Stimulated activated naive B cell treated with anti-CD40 and anti-IgM and Interleukin-4, amounts not matched to agents 10 μg/mL and 1 μg/mL and 100 μg/mL, for 72 hours (primary cell): ENCODE measurements at places on chromosomes 6 and 20.
A peak's percentile ranks its signal among the peaks of the same experiment; 100 is the strongest.

GRCh38 chr6:123635144-123635543 is 1.6 kb downstream of the TRDN start:
- H3K4me1 ChIP-seq, result no peaks in the 10 kb centered on the region
- H3K27me3 ChIP-seq, result no peaks in the 10 kb centered on the region
- H3K4me3 ChIP-seq, result no peak overlapping the region
- DNase-seq, result no peak
- no peaks in the 10 kb centered on the region for H3K36me3 ChIP-seq

DNA sequence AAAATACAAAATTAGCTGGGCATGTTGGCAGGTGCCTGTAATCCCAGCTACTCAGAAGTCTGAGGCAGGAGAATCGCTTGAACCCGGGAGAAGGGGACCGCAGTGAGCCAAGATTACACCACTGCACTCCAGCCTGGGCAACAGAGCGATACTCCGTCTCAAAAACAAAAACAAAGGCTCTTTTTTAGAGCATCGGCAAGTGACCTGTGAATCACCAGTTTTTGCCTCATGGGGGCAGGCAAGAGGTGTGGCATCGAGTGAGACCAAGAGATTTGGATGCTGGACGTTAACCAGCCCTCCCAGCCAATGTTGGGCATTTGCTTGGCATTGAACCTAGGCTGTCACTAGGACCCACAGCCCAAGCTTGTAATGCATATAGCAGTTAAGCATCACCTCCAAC is 14.6 kb upstream of the CDK5RAP1 start:
- peaks cover 9% of the 10 kb centered on the region for H3K4me1 ChIP-seq
- no peak for DNase-seq
- H3K27me3 ChIP-seq, result no peaks in the 10 kb centered on the region
- peaks cover 6% of the 10 kb centered on the region for H3K36me3 ChIP-seq
- no peak overlapping the region for H3K27ac ChIP-seq

DNA sequence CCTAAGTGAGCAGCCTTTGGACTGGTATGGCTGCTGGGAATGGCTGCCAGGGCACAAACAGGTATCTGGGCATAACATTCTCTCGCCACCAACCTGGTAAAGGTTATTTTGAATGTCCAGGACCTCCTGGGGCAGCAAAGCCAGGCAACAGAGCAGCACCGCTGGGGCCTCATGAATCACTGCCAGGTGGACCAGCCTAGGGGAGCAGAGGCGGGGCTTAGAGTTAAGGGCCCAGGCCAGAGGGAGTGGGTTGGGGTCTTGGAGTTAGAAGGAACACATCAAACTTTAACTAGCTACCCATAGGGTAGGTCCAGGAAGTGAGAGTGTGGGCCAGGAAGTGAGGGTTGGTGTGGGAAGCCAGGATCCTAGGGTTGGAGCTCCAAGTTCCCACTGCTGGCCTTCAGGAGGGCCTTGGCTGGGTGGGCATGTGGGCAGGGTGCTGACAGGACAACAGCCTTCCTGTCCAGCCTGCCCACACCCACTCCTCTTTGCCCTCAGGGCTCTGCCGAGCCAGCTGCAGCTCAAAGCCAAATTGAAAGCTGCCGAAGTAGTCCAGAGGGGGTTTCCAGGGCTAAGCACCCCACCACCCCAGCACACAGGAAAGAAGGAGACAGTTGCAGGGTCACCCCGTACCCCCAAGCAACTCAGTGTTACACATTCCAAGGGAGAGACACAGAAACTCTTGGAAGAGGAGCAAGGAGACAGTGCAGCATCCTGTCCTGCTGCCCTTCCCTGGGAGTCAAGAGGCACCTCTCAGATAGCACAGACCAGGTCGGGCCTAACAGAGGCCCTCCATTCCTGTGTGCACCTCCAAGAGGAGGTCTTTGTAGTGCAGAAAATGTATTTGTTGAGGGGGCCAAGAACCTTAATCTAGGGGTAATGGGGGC is 2.6 kb downstream of the NFKBIE start:
- no peak for DNase-seq
- peak overlapping the region; percentile 100 for H3K27ac ChIP-seq
- peaks cover 76% of the 10 kb centered on the region for H3K4me1 ChIP-seq
- H3K4me3 ChIP-seq, result peak overlapping the region; percentile 100

- no peak overlapping the region for H3K27ac ChIP-seq
- DNase-seq, result no peak
- peaks cover 15% of the 10 kb centered on the region for H3K4me1 ChIP-seq
- no peaks in the 10 kb centered on the region for H3K27me3 ChIP-seq
- peaks cover 20% of the 10 kb centered on the region for H3K36me3 ChIP-seq
- H3K4me3 ChIP-seq, result no peak overlapping the region
These were observed 88.2 kb downstream of the TCP11 start for GRCh38 chr6:35052694-35053565.

GRCh38 chr6:20014508-20014907 is 177.3 kb downstream of the ID4 start:
- no peak overlapping the region for H3K4me3 ChIP-seq
- no peak overlapping the region for H3K27ac ChIP-seq
- H3K27me3 ChIP-seq, result peaks cover 18% of the 10 kb centered on the region
- no peaks in the 10 kb centered on the region for H3K4me1 ChIP-seq
- no peaks in the 10 kb centered on the region for H3K36me3 ChIP-seq

GRCh38 chr20:50536333-50536732 is 26.1 kb downstream of the PTPN1 start:
- no peak overlapping the region for H3K4me3 ChIP-seq
- peaks cover 50% of the 10 kb centered on the region for H3K4me1 ChIP-seq
- no peak for DNase-seq

GRCh38 chr20:55667955-55668354 is 337.4 kb downstream of the CBLN4 start:
- no peaks in the 10 kb centered on the region for H3K4me1 ChIP-seq
- H3K4me3 ChIP-seq, result no peak overlapping the region
- H3K36me3 ChIP-seq, result no peaks in the 10 kb centered on the region
- DNase-seq, result no peak

DNA sequence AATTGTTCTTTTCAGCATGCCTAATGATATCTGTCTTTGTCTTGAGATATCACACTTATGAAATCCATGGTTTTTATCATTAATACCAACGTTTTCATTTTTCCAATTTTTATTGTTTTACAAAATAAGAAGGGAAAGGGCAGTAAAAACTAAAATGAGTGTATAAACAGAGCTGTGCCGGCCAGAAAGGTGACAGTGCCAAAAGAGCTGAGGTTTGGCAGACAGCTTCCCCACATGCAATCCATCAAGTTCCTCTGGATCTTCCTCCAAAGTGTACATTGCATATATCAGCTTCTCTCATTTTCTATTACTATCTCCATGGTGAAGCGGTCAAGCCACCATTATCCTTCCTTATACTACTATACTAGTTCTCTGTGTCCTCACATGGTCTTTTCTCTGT is 10.1 kb upstream of the TMEM244 start:
- no peak for DNase-seq
- H3K27me3 ChIP-seq, result no peaks in the 10 kb centered on the region
- H3K36me3 ChIP-seq, result no peaks in the 10 kb centered on the region
- no peak overlapping the region for H3K27ac ChIP-seq
- peaks cover 12% of the 10 kb centered on the region for H3K4me1 ChIP-seq

DNA sequence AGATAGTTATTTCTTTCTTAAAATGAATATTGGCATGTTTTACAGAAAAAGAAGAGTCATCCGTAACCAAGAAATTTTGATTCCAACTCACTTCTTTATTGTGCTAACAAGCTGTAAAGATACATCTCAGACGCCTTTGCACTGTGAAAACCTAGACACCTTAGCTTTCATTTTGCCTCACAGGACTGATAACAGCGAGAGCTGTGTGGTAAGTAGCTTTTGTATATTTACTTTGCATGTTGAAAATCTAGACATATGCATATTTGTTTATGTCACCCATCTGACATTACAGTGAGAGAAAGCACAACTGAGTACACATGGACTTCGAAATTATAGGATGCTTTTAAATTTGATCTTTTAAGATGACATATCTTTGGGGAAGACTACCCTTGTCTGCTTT is 64.7 kb downstream of the CCN2 start:
- H3K36me3 ChIP-seq, result peaks cover 19% of the 10 kb centered on the region
- no peak for DNase-seq
- no peak overlapping the region for H3K27ac ChIP-seq
- H3K27me3 ChIP-seq, result no peaks in the 10 kb centered on the region
- no peaks in the 10 kb centered on the region for H3K4me1 ChIP-seq

DNA sequence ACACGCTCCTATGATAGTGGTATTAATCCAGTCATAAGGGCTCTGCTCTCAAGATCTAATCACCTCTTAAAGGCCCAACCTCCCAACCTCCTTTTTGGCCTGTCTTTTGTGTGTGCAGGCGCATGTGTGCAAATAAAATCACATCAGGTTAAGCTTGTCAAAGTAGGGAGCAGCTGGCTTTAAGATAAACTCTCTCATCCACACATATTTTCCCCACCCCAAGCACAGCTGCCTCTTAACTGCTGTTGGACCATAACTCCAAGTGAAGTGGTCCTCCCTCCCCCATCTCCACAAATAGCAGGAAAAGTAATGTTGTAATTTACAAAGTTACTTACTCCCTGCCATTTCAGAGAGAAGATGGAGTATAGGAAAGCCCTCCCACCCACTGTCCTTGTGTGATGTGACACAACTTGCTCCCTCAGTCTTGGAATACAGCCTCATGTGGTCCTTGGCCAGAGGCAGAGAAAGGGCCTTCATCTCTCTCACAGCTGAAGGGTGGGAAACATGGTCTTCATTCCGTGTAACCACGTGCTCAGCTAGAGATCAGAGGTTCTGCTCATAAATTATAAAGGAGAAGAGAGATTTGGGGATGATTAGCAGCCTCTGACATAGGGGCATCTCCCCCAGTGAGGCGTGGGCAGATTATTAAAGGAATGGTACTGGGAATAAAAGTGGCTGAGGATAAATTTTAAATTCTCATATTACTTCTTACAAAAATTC is 74.8 kb upstream of the TPD52L1 start:
- no peaks in the 10 kb centered on the region for H3K27me3 ChIP-seq
- H3K27ac ChIP-seq, result no peak overlapping the region
- H3K4me3 ChIP-seq, result no peak overlapping the region
- no peak for DNase-seq
- H3K36me3 ChIP-seq, result no peaks in the 10 kb centered on the region

DNA sequence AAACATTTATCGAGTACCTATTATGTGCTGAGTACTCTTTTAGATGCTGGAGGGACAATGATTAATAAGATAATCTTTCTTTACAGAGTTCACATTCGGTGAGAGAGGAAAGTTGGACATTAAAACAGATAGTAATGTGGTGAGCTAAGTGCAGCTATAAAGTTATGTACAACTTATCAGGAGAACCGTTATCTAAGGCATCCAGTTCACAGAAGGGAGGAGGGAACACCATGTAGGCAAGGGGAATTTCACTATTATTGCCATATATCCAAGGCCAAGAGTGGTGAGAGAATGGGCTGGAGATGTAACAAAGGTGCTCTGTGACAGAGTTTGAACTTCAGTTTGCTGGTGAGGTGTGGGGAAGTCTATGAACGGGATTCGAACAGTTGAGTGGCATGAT is 105.8 kb downstream of the CARMIL1 start:
- H3K27ac ChIP-seq, result no peak overlapping the region
- no peak overlapping the region for H3K4me3 ChIP-seq
- H3K36me3 ChIP-seq, result no peaks in the 10 kb centered on the region
- no peak for DNase-seq
- H3K27me3 ChIP-seq, result no peaks in the 10 kb centered on the region

DNA sequence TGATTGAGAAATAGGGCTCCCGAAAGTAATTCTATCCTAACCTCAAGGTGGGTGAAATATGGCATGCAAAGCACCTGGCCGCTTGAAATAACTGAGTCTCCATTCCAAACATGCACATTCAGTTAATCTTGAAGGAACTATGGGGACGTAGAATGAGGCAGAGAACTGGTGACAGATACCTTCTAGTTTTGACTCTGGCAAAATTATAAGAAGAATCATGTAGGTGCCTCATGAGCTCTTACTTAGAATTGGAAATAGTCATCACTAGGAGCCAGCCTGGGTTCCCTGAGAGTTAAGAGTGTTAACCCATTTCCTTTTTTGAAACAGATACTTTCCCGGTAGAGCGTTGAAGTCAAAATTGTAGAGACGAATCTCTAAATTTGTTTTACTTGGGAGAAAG is 49.3 kb downstream of the RPF2 start:
- peak overlapping the region; percentile 9 for H3K27ac ChIP-seq
- H3K4me1 ChIP-seq, result no peaks in the 10 kb centered on the region
- DNase-seq, result no peak
- no peaks in the 10 kb centered on the region for H3K27me3 ChIP-seq
- H3K4me3 ChIP-seq, result no peak overlapping the region

GRCh38 chr20:39089029-39089428 is 126.9 kb downstream of the DHX35 start:
- peaks cover 1% of the 10 kb centered on the region for H3K4me1 ChIP-seq
- H3K4me3 ChIP-seq, result peak overlapping the region; percentile 18
- H3K27me3 ChIP-seq, result peaks cover 40% of the 10 kb centered on the region
- no peaks in the 10 kb centered on the region for H3K36me3 ChIP-seq

- peaks cover 45% of the 10 kb centered on the region for H3K27me3 ChIP-seq
- H3K36me3 ChIP-seq, result peaks cover 5% of the 10 kb centered on the region
- no peak overlapping the region for H3K4me3 ChIP-seq
- no peak overlapping the region for H3K27ac ChIP-seq
These were observed 23.0 kb downstream of the KCNK5 start for GRCh38 chr6:39206250-39206721.

DNA sequence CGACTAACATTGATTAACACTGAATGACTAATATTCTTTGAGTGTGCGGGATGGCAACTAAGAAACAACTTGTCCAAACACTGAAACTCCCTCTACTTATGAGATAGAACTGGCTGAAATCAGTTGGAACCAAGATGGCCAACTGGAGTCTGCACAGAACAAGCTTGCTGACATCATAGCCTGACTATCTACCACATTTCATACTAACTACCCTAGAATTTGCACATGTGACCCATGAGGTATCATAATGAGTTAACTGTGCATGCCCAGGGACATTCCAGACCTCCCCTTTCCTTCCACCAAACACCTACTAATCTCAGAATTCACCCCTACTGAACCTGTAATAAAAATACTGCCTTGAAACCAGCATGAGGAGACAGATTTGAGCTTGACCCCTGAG is 43.2 kb downstream of the PHIP start:
- no peak for DNase-seq
- H3K27me3 ChIP-seq, result no peaks in the 10 kb centered on the region
- H3K36me3 ChIP-seq, result peaks cover 66% of the 10 kb centered on the region
- peaks cover 36% of the 10 kb centered on the region for H3K4me1 ChIP-seq

GRCh38 chr20:58623579-58624473 is 27.3 kb upstream of the STX16 start:
- peaks cover 35% of the 10 kb centered on the region for H3K27me3 ChIP-seq
- no peak for DNase-seq
- H3K36me3 ChIP-seq, result peaks cover 3% of the 10 kb centered on the region

GRCh38 chr20:41352106-41352505 is 11.5 kb downstream of the LPIN3 start:
- no peak for DNase-seq
- no peak overlapping the region for H3K4me3 ChIP-seq
- H3K36me3 ChIP-seq, result no peaks in the 10 kb centered on the region
- H3K27me3 ChIP-seq, result peaks cover 16% of the 10 kb centered on the region
